Nucleus accumbens (tissue), 56 donors: ENCODE measurements at places on chromosomes 3 and 15.

DNA sequence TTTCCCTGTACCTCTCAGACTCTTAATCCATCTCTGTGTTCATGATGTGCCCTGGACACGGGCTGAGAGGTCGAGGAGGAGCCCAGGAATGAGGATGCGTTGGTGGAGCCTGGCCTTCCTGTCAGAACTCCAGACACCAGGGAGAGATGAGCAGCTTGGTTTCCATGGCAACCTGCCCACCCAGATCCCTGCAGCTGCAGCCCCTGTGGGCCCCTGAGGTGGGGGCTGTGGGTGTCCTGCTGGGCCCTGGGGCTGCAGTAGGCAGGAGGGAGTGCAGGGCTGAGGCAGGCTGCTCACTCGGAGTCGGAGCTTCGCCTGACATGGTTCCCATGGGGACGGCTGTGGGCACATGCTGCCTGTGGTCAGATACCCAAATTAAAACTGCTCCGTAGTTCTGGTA lies 7.7 kb upstream of the SCN10A start:
- no peak for DNase-seq

- no peak for DNase-seq
These were observed 36.4 kb downstream of the INO80 start for GRCh38 chr15:41079717-41080116.

GRCh38 chr3:126524429-126524988 lies 554 bp downstream of the CHST13 start:
- DNase-seq = no peak

DNA sequence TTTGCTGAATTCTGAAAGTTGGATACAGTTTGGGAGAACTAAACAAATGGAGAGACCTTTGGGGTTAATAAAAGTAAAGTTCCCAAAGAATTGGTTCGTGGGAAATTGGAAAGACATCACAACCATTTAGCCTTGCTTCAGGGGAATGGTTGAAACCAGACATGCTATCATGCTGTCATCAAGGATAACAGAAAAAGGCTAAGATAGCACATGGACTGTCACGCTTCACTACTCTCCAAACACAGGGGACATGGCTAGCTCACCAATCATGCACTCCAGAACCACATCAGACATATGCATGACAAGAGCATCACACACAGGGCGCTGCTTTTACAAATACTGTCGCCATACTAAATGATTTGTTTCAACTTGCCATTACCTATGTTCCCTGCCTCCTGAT lies 671.7 kb upstream of the ROBO1 start:
- no peak for DNase-seq

DNA sequence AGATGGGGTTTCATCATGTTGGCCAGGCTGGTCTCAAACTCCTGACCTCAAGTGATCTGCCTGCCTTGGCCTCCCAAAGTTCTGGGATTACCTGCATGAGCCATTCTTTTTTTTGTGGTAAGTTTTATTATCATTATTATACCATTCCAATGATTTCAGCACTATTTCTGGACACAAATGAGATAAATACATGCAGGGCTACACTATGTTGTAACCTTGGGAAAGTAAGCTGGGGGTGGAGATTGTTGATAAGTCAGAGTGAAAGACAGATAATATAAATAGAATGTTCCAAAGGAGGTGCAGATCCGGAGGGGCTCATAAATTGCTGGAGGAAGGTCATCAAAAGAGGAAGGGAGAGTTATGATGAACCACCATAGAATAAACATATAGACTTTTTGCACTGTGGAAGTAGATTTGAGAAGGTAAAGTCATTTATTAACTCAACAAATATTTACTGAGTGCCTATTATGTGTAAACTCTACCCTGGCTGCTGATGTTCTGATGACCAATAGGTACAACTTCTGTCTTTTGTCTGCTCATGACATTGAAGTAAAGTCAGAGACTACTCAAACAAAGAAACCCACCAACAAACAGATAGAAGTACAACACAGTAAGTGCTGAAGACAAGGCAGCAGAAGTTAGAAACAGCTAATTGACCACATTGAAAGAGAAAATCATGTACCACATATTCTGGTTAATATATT lies 478.9 kb upstream of the GOLIM4 start:
- DNase-seq = no peak
